GF-D8 (cell line): ENCODE measurements at places on chromosomes 7 and 10.

- DNase-seq = no peak
Measured at GRCh38 chr7:117153016-117153545, 169.8 kb downstream of the WNT2 start.

DNA sequence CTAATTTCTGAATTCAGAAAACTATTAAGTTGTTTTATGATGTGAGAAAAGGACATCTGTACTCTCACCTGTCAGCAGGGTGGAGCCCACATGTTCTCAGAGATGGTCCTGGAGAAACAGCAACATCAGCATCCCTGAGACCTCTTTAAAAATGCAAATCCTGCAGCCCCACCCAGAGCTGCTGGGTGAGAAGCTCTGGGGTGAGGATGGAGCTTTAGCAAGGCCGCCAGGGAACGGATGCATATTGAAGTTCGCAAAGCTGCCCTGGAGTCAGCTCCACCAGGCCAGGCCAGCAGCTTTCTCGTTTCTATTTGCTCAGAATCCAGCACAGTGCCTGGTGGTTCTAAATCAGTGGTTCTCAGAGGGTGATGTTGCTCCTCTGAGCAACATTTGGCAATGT, 49.1 kb downstream of the PRKCQ start:
- DNase-seq = no peak

DNA sequence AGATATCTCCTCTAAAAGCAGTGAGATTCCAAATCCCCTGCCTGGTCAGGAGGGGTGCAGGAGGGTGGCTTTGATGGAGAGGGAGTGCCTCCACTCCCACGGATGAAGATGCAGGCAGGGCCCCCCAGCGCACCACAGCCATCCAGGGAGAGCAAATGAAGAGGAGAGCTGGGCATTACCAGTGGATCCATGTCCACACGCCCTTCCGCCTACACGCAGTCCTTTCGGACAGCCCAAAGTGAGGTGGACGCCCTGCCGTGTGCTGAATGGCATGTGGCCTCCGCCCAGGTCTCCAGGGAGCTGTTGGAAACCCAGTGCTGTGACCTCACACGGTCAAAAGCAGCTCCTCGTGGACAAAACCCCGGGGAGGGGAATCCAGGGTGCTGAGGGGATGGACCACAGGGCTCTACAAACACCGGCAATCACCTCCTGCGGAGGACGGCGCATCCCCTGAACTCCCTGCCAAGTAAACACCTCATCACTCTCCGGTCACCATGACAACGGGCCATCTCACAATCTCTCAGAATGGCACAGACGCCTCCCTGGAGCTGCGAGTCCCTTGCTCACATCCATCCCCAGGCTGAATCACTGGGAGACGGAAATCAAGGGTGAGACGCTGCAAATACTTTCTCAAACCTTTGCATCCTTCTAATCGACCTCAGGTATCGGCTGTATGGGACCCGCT, 35.0 kb upstream of the DNAAF5 start:
- no peak for DNase-seq

GRCh38 chr7:8817448-8818036, 384.1 kb downstream of the NXPH1 start:
- no peak for DNase-seq
